ENCODE measurements at places on chromosomes 5 and 9.

GRCh38 chr5:162283609-162284008 is 216.0 kb downstream of the GABRG2 start:
- no peaks in the 10 kb centered on the region for H3K27me3 ChIP-seq
- DNase-seq = no peak
- no peaks in the 10 kb centered on the region for H3K4me1 ChIP-seq
- no peak overlapping the region for H3K27ac ChIP-seq

GRCh38 chr9:101429736-101430135 is 5.8 kb downstream of the ALDOB start:
- H3K27ac ChIP-seq = no peak overlapping the region
- H3K36me3 ChIP-seq = no peaks in the 10 kb centered on the region
- H3K4me3 ChIP-seq = no peak overlapping the region
- H3K4me1 ChIP-seq = no peaks in the 10 kb centered on the region
- DNase-seq = no peak
- H3K27me3 ChIP-seq = peaks cover 3% of the 10 kb centered on the region

- no peaks in the 10 kb centered on the region for H3K36me3 ChIP-seq
- H3K27me3 ChIP-seq = peaks cover 8% of the 10 kb centered on the region
- H3K4me3 ChIP-seq = no peak overlapping the region
- no peak for DNase-seq
Observed at GRCh38 chr5:160835818-160836528, 16.0 kb downstream of the ATP10B start.

- H3K4me3 ChIP-seq = peak overlapping the region; percentile 45
- peaks cover 49% of the 10 kb centered on the region for H3K4me1 ChIP-seq
- no peak overlapping the region for H3K27ac ChIP-seq
- H3K27me3 ChIP-seq = peaks cover 14% of the 10 kb centered on the region
Observed at GRCh38 chr5:171311322-171312077, 2.5 kb downstream of the TLX3 start.

GRCh38 chr5:150904479-150905311 is at the start of gene ZNF300:
Gene ZNF300 (minus strand): TSS chr5:150904980. CDS start chr5:150903155, 1,825 bp downstream.
- DNase-seq = peak; percentile 63
- H3K27ac ChIP-seq = peak within 1 kb of the TSS; percentile 93
- H3K4me1 ChIP-seq = peaks cover 12% of the 10 kb centered on the region
- H3K27me3 ChIP-seq = peaks cover 23% of the 10 kb centered on the region

GRCh38 chr9:17025281-17025680 is 109.6 kb upstream of the CNTLN start:
- DNase-seq = no peak
- H3K36me3 ChIP-seq = no peaks in the 10 kb centered on the region
- no peak overlapping the region for H3K27ac ChIP-seq
- no peaks in the 10 kb centered on the region for H3K27me3 ChIP-seq
- no peak overlapping the region for H3K4me3 ChIP-seq
- H3K4me1 ChIP-seq = no peaks in the 10 kb centered on the region

Data from immature natural killer cell (primary cell).